ENCODE measurements at places on chromosomes 1 and 21.

GRCh38 chr1:102252731-102253505, 256.2 kb upstream of the OLFM3 start:
- DNase-seq = no peak

- no peak for DNase-seq
These were observed 63.4 kb upstream of the NEK2 start for GRCh38 chr1:211738691-211739301.

GRCh38 chr1:180167721-180168467, 13.2 kb downstream of the QSOX1 start:
- DNase-seq = no peak

DNA sequence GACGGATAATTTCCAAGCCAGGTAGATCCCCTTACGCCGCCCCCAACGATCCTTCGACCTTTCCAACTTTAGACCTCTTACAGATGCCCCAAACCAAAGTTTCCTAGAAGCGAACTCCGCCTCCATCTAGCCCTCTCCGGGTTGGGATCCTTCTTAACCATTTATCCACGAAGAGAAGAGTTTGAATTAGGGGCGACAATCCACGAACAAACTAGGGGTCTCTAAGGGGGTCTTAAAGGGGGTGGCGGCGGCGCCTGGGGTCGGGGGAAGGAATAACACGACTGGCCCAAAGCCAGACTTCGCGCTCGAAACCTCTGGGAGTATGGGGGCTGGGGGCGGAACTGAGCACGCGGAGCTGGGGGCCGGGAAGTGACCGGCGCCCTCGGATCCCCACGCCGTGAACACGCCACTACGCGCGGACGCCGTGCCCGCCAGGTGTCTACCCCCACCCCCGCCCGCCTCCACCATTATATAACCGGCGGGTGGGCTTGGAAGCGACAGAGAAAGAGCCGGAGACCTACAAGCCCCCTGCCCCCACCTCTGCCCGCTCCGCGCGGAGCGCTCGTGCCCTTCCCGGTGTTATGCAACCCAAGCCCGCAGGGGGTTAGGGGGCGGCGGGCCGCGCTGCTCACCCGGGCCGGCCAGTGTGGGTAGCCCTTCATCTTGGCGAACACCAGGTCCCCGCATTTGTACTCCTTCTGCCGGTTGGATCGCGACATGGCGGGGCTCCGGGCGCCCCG, 594 bp downstream of the HDGF start:
- no peak for DNase-seq

- no peak for DNase-seq
These were observed 670 bp upstream of the PARK7 start for GRCh38 chr1:7960867-7961215.
